Stimulated activated CD8-positive, alpha-beta memory T cell treated with anti-CD3 and anti-CD28 coated beads, Interleukin-7, amount 100 ng/mL, for 1 hour (primary cell): ENCODE measurements at places on chromosomes 5 and 9.

- DNase-seq = no peak
Measured at GRCh38 chr5:81161012-81161601, 72.0 kb upstream of the CKMT2 start.

- no peak for DNase-seq
Measured at GRCh38 chr5:69167493-69167855, 524 bp downstream of the CCNB1 start.

GRCh38 chr5:133130387-133131118 lies 78.7 kb downstream of the HSPA4 start:
- no peak for DNase-seq

- no peak for DNase-seq
Measured at GRCh38 chr5:4883360-4883759, 256.8 kb upstream of the ADAMTS16 start.

- no peak for DNase-seq
Measured at GRCh38 chr9:6305954-6306563, 22.1 kb upstream of the TPD52L3 start.

DNA sequence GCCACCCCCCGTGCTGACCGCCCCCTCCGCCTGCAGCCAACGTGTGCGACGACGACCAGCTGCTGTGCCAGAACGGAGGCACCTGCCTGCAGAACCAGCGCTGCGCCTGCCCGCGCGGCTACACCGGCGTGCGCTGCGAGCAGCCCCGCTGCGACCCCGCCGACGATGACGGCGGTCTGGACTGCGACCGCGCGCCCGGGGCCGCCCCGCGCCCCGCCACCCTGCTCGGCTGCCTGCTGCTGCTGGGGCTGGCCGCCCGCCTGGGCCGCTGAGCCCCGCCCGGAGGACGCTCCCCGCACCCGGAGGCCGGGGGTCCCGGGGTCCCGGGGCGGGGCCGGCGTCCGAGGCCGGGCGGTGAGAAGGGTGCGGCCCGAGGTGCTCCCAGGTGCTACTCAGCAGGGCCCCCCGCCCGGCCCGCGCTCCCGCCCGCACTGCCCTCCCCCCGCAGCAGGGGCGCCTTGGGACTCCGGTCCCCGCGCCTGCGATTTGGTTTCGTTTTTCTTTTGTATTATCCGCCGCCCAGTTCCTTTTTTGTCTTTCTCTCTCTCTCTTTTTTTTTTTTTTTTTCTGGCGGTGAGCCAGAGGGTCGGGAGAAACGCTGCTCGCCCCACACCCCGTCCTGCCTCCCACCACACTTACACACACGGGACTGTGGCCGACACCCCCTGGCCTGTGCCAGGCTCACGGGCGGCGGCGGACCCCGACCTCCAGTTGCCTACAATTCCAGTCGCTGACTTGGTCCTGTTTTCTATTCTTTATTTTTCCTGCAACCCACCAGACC lies 80.2 kb downstream of the NTNG2 start:
- DNase-seq = no peak

- no peak for DNase-seq
Measured at GRCh38 chr9:122857815-122858214, 29.4 kb upstream of the PDCL start.

GRCh38 chr9:114472765-114473446 lies 32.4 kb downstream of the WHRN start:
- DNase-seq = no peak

GRCh38 chr5:55540024-55540423 lies 5.3 kb upstream of the PLPP1 start:
- DNase-seq = no peak

DNA sequence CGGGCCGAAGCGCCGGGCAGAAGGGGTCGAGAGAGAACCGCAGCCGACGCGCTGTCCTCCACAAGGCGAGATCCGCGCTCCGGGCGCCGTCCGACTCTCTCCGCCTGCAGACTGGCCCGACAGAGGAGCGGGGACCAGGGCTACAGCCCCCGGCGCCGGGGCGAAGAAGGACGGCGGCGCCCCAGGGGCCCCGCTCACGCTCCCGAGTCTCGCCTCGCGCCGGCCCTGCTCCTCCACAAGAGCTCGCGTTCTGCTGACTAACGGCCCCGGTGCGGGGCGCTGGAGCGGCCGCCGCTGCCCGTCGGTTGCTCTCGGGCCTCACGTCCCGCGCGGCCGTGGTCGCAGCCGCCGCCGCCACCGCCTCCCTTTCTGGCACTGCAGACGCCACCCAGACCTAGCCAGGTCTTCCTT lies 338 bp downstream of the ABHD17B start:
- no peak for DNase-seq

DNA sequence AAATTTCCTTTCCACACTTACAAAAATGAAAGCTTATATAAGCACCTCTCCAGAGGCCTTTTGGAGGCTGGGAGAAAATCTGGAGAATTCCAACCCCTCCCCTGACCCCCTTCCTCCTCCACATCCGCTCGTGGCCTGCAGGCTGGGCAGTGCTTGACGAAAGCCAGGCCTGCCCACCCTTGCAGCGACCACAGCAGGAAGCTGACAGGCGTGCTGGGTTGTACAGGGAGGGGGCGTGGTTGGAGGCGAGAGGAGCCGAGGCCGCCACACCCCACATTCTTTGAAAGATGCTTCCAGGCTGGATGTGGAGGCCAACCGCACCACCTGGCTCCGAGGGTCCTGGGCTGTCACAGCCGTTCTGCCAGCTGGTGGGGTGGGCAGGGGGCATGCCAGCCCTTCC lies 47.8 kb upstream of the IER5L start:
- no peak for DNase-seq

- no peak for DNase-seq
Measured at GRCh38 chr5:175494264-175495183, 16.2 kb downstream of the SFXN1 start.

DNA sequence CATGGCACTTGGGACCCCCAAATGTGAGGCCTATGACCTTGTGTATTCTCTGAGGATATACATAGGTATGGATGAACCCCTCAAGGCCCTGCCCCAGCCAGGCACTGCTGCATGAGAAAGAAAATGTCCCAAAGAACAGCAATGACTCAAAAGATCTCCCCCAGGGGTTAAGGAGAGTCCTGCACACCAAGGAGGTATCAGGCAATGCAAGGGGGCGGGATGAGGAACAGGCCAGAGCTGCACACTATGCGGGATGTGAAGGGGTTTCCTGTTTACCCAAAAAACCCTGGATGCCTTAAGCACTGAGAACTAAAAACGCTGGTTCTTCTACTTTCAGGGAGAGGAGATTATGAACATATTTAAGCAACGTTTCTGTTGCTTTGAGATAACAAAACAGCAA lies 3.4 kb downstream of the RAPGEF1 start:
- no peak for DNase-seq

- DNase-seq = no peak
Measured at GRCh38 chr9:136643596-136644342, 18.9 kb upstream of the EGFL7 start.

DNA sequence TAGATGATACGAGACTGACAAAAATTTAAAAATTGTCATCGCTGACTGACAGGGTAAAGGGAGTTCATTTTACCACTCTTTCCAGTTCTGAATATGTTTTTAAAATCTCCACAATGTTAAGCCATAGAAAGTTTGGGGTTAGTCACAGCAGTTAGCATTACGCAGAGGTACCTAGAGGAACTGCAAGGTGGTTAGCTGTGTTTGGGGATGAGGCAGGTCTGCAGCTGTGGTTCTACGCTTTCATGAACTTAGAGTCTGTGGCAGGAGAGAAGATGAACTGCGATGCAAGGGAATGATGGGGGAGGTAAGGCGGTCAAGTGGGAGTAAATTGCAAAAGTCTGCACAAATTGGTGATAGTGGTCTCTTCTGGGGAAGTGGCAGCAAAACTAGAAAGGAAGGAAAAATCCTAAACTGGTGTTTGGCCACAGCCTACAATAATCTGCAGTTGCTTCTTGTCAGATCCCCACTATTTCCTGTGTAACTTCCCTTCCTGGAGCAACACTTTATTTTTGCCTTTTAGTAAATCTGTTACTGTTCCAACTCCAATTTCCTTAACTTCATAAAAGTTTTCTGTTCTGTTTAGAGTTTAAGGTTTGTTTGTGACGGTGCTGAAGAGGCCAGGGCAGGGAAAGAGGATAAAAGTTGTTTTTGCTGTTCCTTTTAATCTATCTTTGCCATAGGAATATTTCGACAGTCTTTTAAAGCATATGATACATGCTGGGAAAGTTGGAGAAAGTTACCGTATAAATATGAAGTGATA lies 38.6 kb upstream of the SNX2 start:
- no peak for DNase-seq

DNA sequence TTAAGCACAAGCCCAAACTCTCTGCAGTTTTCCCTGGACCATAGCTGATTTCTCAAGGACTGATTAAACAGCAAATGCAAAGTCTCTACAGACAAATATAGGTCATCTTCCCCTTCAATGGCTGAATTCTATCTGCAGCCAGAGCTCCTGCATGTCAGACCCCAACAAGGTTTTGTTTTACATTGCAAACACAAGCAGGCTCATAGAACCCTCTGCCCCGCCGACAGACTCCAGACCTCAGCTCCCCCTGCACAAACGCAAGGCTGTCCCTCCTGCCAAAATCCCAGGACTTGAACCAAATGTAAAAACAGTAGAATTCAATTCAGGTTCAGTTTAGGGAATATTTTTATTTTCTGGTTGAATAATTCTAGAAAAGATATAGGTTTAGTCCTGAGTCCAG lies 526.7 kb upstream of the TRPC7 start:
- DNase-seq = no peak

GRCh38 chr5:68562308-68562707 lies 346.8 kb downstream of the PIK3R1 start:
- DNase-seq = no peak

DNA sequence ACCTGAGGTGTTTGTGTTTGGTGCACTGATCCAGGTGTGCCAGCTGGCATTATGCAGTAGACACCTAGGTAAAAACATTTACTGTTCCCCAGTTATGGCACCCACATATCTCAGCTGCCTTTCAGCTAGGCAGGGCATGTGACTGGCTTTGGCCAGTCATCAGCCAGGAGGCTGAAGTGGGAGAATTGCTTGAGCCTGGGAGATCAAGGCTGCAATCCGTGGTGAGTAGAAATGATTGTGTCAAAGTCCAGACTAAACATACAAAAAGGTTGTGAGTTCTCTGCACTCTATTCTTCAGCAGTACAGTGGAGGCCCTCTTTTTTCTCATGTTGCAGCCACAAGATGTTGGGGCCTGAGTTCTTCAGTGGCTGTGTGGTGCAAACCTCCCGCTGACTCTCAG lies 3.2 kb upstream of the FBLL1 start:
- DNase-seq = no peak

DNA sequence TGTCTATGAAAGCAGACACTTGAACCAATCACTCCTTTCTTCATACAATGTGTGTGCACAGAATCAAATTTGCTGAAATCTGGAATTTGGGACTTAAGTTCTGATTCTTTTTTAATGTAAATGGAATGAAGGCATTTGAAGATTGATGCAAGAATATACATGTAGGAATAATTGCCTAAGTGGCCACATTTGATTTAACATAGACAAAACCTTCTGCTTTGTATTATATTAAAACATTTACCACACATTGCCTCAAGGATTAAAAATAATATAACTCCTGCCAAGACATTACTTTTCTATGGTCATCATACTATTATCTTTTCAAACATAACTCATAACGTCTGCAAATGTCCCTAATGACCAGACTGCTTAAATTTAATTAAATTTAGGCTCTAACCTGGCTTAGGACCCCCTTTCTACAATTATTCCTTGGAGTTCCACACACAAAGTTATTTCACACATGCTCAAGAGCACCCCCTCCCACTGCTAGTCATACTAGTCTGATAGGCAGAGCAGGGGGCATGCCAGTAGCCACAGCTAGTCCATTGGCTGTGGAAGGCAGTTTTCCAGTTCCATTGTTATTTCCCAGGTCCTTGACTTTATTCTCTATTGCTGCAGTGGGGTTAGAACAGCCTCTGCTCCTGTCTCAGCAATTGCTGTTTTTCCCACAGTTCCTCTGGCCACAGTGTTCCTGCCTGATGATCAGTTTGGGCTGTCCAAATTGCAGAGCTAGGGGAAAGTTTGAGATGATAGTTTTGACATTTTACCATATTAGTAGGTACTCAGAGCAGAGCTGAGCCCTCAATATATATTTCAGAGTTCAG lies 360.6 kb upstream of the GRAMD2B start:
- DNase-seq = no peak

GRCh38 chr5:81642210-81642609 lies 108.7 kb downstream of the SSBP2 start:
- no peak for DNase-seq

- no peak for DNase-seq
Measured at GRCh38 chr9:14051419-14051818, 262.5 kb downstream of the NFIB start.

GRCh38 chr9:1604942-1605560 lies 410.1 kb upstream of the SMARCA2 start:
- no peak for DNase-seq

DNA sequence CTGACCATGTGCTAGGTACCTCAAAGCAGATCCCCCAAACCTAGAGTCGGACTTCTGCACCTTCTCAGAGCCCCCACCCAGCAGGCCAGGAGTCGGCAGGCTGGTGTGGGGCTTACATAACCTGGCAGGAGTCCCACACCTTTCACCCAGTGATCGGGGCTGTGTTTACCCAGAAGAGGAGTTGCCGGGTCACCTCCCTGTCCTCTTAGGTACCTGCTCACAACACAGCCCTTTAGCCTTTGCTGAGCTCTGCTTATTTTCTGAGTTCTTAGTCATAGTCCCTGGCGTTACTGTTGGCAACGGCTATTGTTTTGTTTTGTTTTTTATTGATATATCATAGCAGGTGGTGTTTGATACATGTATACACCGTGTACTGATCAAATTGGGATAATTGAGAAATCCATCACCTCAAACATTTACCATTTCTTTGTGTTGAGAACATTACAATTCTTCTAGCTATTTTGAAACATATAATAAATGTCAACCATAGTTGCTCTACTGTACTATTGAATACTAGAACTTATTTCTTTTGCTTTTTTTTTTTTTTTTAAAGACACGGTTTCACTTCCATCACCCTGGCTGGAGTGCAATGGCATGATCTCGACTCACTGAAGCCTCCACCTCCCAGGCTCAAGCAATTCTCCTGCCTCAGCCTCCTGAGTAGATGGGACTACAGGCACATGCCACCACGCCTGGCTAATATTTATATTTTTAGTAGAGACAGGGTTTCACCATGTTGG lies 10.4 kb upstream of the EEIG1 start:
- DNase-seq = no peak

DNA sequence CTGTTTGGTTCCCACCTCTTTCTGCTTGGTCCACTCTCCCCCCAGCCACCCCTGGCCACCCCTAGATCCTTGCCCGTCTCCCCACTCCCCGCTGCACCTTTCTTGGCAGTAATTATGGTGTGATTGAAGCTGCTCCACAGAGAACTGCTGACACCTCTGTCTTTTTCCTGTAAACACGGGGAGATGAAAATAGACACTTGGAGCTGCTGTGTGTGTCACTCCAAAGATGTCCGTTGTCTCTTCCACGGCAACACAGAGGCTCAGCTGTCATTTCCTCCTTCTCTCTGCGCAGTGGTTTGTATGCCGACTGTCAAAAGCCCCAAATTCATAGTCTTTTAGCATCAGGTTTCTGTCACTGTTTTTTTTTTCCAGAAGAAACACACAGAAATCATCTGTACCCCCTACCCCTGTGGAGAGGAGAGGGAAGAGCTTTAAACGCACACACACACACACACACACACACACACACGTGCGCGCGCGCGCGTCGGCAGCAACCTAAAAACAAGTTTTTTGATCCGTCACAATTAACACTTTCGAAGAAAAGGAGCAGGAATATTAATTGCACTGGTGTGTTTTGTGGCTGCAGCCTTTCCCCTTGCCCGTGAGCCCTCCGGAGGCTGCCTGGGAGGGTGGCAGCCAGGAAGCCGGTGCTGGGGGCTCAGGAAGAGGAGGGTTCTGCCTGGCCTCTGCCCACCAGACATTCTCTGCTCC lies 39.8 kb downstream of the ASS1 start:
- no peak for DNase-seq
